ENCODE measurements at places on chromosomes 12 and 14. TPM values are rescaled to one million over a fixed set of nuclear protein-coding genes. Genes with fewer than 3 reads are reported as not detected.

CLEC1B gene
- total RNA-seq: not detected

CERS5 gene
- 69.1 TPM for total RNA-seq

DNA sequence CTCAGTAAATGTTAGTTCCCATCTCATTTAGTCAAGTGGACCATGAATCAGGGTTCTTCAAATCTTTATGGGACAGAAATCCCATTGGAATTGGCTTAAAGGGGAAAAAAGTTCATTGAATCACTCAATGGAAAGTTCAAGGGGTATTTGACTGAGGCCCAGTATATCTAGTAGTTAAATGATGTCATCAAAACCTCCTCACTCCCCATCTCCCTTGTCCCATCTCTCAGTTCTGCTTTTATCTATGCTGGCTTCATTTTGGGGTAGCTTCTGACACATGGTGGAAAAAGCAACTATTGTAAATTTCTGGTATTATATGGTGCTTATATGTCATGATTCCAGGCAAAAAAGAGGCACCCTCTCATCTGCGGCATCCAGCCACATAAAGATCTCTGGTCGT lies 51.9 kb downstream of the DAAM1 start:
- DNase-seq: no peak

DPPA3 gene
- not detected for total RNA-seq

- DNase-seq: no peak
These were observed 13.1 kb downstream of the EMP1 start for GRCh38 chr12:13209436-13210235.
